Activated CD4-positive, alpha-beta T cell treated with anti-CD3 and anti-CD28 coated beads for 36 hours (primary cell): ENCODE measurements at places on chromosomes 1 and 21.

- DNase-seq, result no peak
These were observed 6.5 kb downstream of the AIRE start for GRCh38 chr21:44291936-44292811.

DNA sequence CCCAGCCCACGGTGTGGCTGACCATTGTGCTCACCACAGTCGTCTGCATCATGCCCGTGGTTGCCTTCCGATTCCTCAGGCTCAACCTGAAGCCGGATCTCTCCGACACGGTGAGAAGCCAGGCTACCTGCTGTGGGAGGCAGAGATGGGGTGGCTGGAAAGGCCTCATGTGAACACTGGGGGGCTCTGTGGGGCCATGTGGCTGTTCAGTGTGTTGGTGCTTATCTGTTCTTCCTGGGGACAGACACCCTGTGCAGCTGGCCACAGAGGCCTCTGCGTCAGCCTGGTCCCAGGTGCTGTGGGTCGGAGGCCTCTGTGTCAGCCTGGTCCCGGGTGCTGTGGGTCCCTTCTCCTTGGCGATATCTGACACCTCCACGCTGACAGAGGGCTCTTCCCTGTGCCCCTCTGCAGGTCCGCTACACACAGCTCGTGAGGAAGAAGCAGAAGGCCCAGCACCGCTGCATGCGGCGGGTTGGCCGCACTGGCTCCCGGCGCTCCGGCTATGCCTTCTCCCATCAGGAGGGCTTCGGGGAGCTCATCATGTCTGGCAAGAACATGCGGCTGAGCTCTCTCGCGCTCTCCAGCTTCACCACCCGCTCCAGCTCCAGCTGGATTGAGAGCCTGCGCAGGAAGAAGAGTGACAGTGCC lies 23.2 kb downstream of the ATP8B2 start:
- peak; percentile 19 for DNase-seq

DNA sequence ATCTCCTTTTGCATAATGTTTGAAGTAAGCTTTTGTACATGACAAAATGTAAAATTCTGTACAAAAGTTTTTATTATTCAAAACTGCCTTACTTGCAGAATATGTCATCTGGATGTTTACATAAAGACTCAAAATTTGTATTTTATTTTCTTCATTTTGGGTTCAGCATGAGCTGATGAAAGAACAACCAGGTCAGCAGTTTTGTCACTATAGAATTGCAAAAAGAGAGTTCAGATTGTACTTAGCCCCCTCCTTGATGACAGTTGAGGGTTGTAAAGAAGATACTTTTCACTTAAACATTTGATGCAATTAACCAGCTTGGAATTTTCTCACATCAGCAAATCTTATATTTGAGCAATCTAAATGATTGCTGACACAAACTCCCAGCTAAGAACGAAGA lies 669.3 kb downstream of the PLA2G4A start:
- DNase-seq, result no peak

- no peak for DNase-seq
These were observed 44.7 kb downstream of the SLC44A3 start for GRCh38 chr1:94864821-94865220.

- no peak for DNase-seq
These were observed 27.5 kb downstream of the TRPM2 start for GRCh38 chr21:44380876-44381275.

DNA sequence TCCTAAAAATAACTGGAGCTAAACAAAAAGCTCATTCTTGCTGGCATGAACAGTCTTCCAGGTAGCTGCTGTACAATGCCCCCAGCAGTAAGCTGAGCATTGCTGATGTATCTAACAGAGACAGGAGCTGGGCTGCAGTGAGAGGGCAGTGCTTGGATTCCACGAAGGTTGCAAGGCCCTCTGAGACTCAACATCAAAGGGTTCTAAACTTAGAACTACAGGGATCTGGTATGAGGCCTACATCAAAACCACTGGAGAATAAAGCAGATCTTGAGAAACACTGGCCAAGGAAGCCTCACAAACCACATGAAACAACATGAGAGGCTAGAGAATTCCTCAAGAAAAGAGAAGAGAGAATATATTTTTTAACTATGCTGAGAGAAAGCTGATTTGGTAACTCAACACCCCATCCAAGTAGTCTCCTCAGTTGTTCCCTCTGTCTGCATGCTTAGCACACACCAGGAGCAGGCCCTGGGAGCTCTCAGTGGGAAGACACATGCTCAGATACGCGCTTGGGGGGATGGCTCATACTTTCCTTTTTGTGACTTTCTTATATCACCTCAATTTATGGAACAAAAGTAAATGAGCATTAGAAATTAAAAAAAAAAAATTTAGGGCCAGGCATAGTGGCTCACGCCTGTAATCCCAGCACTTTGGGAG lies 27.7 kb downstream of the DSTYK start:
- DNase-seq, result no peak

- no peak for DNase-seq
These were observed 54.0 kb upstream of the ATP5PO start for GRCh38 chr21:33969581-33969980.

GRCh38 chr1:30856260-30856790 lies 52.2 kb downstream of the SDC3 start:
- DNase-seq, result no peak

DNA sequence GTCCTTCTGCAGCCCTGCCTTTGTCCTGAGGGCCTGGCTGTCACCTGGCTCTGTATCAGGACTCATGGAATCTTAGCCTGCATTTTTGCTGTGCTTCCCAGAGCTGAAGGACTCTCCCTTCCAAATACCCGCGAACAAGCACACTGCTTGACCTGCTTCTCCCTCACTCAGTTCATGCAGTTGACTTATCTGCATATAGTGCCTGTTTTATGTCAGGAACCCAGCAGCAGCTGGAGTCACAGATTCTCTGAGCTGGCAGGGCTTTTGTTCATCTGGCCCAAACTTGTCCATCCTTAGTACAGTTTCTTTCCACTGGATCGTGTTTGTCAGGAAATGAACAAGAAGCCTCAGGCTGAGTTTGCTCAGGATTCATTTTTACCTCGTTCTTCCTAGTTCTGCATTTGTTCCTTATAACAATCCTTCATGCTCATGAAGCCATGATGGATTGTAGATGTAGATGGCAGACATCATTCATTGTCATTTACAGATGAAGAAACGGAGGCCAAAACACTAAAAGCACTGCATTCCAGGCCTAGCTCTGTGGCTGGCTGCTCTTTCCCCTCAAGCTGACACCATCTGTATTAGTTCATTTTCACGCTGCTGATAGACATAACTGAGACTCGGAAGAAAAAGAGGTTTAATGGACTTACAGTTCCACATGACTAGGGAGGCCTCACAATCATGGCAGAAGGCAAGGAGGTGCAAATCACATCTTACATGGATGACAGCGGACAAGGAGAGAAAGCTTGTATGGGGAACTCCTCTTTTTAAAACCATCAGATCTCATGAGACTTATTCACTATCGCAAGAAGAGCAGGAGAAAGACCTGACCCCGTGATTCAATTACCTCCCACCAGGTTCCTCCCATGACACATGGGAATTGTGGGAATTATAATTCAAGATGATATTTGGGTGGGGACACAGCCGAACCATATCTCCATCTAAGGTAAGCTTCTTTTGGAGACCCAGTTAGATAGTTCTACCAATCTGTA lies 150.9 kb downstream of the HIVEP3 start:
- DNase-seq, result no peak

GRCh38 chr1:1939296-1940122 lies 20.4 kb upstream of the TMEM52 start:
- no peak for DNase-seq

GRCh38 chr1:37890378-37891014 lies 31.1 kb upstream of the MTF1 start:
- DNase-seq, result no peak

- DNase-seq, result no peak
These were observed 1.5 kb downstream of the SLC66A1 start for GRCh38 chr1:19313636-19313959.

DNA sequence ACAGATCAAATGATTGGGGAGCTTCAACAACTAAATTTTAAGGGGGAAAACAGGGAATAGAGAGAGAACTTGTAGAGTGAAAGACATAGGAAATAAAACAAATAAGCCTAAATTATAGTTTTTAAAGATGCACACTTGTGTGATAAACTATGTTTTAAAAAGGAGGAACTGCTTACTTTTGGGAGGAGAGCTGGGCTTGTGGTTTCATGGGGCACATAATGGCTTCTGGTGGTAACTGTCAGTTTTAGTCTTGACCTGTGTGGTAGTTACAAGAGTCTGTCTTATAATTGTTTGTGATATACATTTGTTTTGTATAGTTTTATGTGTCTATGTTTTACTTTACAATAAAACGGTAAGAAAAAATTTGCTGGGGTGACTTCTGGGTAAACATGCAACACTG lies 165.3 kb downstream of the COL24A1 start:
- DNase-seq, result no peak

GRCh38 chr21:40886931-40887330 lies 40.0 kb upstream of the DSCAM start:
- no peak for DNase-seq

DNA sequence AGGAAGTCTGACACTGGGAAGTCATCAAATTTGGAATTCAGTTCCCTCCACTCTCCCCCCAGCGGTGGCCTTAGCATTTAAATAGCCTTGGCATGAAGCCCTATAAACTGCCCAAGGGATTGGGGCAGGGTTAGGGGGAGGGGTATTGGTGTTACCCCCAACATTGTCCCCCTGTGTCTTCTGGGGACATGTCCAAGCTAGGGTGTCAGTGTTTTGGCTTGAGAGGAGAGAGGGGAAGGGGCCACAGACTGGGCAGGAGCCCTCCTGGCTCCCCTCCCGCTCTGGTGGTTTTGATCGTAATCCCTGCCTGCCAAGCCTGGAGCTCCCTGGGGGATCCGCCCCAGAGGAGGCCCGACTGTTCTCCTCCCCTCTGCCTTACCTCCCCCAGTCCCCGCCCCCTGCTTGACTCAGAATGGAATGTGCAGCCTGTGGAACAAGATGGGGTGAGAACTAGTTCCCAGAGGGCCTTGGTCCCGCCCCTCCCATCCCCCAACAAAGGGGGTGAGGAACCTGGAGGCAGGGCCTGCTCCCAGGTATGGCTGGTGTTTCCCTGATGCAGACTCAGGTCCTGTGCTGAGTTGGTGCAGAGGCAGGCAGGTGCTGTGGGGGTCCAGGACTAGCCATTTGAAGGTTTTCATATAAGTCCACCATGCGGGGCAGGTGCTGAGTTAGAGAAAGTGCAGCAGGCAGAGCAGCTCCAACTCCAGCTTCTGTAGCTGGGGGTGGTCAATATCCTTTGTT lies 7.4 kb downstream of the SOX13 start:
- no peak for DNase-seq

DNA sequence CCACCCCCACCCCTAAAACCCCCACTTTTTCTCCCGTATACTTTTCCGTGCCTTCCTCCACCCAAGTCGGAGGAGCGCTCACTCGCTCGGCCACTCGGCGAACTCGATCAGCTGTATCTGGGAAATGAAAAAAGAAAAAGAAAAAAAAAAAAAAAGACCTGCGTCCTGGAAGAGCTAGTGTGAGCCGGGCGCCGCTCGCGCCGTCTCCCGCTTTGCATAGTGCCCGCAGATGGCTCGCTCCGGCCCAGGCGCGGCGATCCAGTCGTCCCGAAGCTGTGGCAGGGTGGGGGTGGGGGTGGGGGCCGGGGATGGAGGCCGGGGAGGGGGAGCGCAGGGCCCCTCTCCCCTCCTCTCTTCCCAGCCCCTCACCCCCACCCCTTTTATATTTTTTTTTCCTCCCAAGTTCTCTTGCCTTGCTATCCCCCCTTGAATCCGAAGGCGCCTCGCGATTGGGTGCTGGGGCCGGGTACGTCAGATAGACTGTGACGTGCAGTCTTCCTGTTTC lies 299 bp upstream of the PROX1 start:
- DNase-seq, result no peak

DNA sequence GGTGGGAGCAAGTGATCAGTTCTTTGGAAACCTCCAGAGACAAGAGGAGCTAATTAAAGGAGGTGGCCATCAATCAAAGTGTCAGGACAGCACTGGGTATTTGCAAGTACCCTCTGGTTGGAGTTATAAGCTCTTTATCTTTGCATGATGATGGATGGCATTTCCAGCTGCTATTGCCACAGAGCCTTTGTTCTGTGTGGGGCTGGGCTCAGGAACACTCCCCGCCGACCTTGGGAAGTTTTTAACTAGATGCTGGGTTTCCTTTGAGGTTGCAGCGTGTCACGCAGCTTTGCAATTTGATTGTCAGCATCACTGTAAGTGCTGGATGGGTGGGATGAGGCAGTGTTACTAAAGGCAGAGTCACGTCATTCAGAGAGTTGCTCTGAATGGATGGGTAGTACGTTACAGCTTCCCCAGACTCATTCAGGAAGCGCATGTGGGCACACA lies 68.9 kb downstream of the CNIH3 start:
- DNase-seq, result peak; percentile 17

GRCh38 chr1:15337656-15338402 lies 71.9 kb upstream of the EFHD2 start:
- no peak for DNase-seq

DNA sequence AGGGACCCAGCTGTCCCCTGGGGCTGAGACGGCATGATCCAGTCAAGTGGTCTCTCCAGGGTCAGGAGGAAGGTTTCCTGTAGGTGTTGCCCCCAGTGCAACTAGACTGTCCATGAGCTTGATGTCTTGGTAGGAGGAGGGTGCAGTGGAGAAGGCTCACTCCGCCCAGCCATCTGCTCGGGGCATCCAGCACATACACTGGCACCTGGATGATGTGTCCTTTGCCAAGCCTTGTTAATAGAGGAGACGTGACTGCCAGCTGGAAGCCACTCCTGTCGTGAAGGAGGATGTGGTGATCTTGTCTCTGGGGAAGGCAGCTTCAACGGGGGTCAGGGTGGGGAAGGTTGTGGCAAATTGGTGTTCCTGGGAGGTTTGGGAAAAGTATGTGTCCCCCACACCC lies 6.2 kb downstream of the DISP3 start:
- no peak for DNase-seq

DNA sequence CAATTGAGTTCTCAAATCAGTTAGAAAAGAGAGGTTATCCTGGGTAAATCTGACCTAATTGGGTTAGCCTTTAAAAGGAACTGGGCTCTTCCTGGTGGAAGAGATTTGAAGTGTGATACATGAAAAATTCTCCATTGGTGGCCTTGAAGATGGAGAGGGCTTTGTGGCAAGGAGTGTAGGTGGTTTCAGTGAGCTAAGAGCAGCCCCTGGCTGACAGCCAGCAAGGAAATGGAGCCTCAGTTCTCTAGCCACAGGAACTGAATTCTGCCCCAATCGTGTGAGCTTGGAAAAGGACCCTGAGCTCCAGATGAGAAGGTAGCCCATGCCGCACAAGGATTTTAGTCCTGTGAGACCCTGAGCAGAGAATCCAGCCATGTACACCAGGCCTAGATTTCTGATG lies 12.7 kb upstream of the HYI start:
- DNase-seq, result no peak

DNA sequence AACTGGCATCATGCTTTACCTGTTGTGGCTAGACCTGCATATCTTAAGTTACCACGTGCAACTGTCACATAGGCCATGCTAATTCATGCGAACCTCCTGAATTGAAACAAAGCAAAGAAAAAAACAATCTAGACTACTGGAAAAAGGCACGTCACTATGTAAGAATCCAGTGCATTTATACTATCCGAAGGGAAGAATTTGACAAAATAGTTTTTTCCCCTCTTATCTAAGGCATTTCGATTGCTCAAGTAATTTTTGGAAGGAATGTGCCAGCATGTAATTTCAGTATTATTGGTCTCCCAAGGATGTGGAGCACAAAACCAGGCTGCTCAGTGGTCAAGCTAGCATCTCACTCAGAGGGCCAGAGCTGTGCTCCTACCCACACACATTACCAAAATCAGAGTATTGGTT lies 31.5 kb upstream of the C1orf198 start:
- no peak for DNase-seq
